ENCODE measurements at places on chromosomes 12 and 14.

- DNase-seq: no peak
Measured at GRCh38 chr12:92695577-92695976, 7.2 kb upstream of the PLEKHG7 start.

- no peak for DNase-seq
Measured at GRCh38 chr14:58944968-58945356, 243.5 kb upstream of the DAAM1 start.

- no peak for DNase-seq
Measured at GRCh38 chr14:35760143-35760542, 49.0 kb downstream of the RALGAPA1 start.

- no peak for DNase-seq
Measured at GRCh38 chr12:124869059-124869665, 5.5 kb upstream of the SCARB1 start.

DNA sequence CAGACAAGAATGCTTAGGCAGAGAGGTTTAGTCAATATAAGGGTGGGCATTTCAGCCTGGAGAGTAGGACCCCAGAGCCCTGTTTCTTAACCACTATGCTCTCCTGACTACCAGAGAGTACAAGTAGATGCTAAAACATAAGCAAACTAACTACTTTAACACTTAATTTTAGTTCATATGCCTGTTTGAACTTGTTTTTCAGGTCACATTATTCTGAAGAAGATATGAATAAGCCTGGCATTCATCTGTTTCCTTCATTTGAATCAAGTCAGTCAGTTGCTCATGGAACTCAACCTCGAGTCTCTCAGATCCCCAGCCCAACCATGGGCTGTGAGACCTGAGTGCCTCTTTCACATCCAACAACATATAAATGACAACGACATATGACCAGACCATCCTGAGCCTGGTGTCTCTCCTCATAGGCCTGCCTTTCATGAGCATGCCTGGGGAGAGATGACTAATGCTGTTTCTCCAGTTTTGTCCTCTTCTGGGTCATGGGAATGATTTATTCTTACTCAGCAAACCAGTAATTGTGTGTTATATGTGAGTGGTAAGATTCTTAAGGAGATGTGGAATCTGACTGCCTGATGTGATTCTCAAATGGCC lies 251.1 kb upstream of the BTG1 start:
- no peak for DNase-seq
